ENCODE measurements at places on chromosomes 12 and 14. TPM values are rescaled to one million over a fixed set of nuclear protein-coding genes. Genes with fewer than 3 reads are reported as not detected.
A peak's percentile ranks its signal among the peaks of the same experiment; 100 is the strongest.

Gene AKAP5
- total RNA-seq, result 0.89 TPM

DNA sequence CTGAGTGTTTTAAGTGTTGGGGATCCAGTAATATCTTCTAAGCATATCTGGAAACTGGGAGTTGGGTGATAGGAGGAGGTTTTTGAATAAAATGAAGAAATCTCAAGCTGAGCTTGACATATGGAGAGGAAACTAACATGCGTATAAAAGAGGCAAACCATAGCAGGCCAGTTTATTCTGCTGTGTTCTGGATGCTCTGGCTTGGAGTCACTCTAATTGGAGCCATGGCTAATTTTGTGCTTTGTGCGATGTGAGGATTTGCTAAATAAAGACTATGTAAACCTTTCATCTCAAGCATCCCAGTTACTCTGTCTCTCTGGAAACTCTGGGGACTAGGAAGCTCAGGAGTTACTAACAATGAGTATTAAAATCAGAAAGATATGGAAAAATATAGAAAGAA, 66.5 kb downstream of the ATF7IP start:
- DNase-seq, result no peak

DNA sequence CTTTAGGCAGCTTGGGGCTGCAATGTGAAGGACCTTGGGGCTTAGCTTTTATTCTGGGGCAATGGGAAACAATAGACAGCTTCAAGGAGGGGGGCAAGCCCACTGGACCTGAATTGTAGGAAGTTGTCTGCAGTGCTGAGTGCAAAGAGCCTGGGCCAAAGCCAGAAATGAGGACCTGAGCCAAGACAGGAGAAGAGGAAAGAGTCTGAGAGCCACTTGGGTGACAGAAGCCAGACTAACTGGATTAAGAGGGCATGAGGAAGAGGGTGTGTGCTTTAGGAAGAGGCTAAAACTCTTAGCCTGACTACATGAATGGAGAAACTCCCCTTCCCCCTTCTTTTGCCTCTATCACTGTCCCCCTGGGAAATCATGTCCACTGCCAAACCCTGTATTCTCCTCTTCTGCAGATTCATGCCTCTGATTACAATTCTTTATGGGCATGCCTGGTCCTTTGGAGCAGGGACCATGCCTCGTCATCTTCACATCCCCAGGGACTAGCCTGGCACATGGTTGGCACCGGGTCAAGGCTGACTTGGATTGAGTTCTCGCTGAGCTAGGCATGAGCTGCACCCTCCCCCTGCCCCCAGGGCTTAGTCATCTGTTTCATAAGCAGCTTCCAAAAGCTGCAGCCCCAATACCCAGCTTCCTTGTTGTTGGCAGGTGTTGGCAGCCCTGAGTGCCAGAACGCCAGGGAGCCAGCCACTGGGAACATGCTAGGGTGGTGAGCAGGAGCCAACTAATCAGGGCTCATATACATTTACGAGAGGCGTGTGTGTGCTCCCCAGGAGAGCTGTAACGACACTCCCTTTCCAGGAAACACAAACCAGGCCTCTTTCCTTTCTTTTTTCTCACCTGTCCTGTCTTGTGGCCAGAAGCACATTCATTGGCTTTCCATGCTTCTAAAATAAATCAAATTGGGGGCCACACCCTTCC, 27.7 kb upstream of the JDP2 start:
- peak; percentile 40 for DNase-seq

Gene MYF6
- not detected for total RNA-seq

Gene CATSPERB
- 2.5 TPM for total RNA-seq

GRCh38 chr14:71270111-71270510, 362.9 kb downstream of the PCNX1 start:
- DNase-seq, result no peak

DNA sequence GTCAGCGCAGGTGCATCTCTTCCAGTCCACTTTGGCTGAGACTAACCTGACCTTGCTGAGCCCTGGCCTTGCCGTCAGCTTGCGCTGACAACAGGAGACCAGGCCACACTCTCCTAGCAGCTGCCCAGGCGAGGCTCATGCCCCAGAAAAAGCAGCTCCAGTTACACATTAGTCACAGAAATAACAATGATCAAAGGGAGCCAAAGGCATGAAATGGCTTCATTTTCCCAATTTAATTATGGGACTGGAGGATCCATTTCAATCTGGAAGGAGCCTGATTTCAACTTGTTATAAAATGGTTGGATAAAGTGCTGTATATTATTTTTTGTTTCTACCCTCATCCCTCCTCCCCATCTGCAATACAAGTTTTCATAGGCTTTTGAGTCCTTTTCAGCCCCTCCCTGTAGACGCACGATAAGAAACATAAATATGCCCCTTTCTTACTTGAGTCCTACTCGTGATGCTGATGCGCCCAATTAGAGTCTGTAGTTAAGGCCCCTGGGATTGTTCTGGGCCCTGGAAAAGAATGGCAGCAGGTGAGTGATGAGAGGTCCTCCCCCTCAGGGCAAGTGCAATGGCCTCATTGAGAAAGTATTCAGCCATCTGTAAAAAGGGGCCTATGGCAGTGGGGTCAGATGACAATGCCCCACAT, 376.0 kb downstream of the C12orf75 start:
- peak; percentile 36 for DNase-seq

- DNase-seq, result no peak
Measured at GRCh38 chr12:67520606-67521005, 127.9 kb upstream of the DYRK2 start.

Gene CSRNP2
- 19.7 TPM for total RNA-seq

DNA sequence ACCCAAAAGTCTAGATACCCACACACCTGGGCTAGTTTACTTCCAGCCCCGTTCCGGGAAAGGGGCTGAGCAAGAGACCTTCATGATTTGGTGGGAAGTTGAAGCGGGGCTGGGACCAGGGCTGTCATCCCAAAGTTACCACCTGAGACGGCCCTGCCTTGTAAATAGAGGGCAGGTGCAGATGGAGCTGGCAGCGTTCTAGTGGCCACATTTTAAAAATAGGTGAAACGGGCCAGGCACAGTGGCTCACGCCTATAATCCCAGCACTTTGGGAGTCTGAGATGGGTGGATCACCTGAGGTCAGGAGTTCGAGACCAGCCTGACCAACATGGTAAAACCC, 43.4 kb downstream of the NFKBIA start:
- no peak for DNase-seq

DNA sequence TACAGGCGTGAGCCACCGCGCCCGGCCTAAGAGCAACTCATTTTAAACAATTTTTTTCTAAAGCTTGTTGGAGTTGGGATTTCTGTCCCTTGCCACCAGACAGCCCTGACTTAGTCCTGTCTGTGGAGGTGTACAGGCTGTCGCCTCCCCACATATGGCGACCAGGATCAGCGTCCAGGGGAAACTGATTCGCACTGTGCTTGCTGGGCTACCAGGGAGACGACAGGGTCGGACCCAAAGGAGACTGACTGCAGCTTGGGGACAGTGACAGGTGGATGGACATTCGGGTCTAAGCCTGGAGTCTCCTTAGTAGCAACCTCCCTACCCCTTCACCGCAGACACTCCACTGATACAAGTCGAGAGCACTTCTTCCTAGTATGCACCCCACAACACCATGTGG, 40.3 kb downstream of the TRAFD1 start:
- no peak for DNase-seq

GRCh38 chr12:34300376-34301250, 278.3 kb downstream of the ALG10 start:
- DNase-seq, result no peak

Gene ABCC9
- total RNA-seq, result 18.8 TPM

GRCh38 chr12:49962861-49963765, 1.4 kb downstream of the AQP5 start:
- no peak for DNase-seq

Gene GALNT6
- 1.4 TPM for total RNA-seq

Gene KRT2
- total RNA-seq, result not detected

DNA sequence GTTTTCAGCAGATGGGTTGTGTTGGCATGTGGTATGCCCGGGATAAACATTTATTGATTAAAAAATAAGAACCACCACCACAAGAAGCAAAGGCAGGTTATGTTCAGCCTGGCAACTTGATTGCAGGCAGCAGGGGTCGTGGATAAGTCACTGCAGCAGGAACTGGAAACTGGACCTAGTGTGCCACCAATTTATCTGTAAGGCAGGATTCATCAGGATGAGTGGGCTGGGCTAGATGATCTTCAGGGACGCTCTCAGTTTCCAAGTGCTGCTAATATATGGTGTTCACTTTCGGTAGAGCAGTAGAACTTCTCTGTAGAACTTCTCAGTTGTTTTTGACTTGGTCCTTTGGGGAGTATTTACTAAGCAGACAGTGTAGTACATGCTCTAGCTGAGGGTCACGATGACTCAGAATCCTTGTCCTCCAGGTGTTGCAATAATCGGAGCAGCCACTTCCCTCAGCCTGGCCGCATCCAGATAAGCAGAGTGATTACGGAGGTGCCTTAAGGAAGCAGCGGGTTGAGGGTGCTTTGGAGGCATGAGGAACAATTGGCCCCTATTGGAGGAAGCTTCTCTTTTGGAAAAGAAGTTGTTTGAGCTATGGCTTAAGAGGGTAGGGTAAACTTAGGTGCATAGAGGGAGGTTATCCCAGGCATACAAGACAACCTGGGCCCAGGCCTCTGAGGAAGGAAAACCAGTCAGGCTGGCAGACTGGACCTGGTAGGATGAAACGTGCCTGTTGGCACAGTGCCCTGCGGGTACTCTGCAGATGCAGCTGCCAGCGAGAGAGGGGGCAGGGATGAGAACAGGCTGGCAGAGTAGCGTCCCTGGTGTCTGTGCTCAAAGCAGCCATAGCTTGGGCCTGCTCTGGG, 104.0 kb downstream of the GPR135 start:
- no peak for DNase-seq

Gene ANO4
- total RNA-seq, result 9.9 TPM

GRCh38 chr12:52417740-52418139, 11.6 kb upstream of the KRT82 start:
- no peak for DNase-seq

Gene PZP
- 0.11 TPM for total RNA-seq

DNA sequence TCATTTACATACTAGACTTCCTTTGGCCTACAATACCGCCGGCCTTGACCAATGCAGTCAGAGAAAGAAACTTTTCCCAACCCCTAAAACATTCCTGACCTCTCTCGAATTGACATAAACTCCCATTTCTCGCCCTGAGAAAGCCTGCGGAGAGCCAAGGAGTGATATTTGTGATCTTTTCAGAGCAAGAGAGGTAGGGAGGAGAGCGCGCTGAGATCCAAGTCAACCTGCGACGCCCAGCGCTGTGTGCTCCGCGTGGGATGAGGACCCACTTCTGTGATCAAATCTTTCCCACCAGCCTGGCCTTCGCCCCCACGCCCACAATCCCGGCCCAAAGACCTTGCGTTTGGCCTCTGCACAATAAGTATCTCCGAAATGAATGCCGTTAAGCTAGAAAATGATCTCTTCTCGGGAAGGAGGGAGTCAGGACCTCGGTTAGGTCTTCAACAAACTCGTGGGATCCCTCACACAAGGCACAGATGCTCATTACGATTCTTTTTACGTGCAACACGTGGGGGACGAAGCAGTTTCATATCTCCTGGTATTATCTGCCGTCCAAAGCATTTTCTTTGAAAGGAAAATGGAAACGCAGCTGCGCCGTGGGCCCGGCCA, 6.3 kb upstream of the NPAS3 start:
- no peak for DNase-seq

Gene ZNF705A
- total RNA-seq, result not detected

GRCh38 chr14:59507063-59507751, 22.9 kb downstream of the JKAMP start:
- no peak for DNase-seq

DNA sequence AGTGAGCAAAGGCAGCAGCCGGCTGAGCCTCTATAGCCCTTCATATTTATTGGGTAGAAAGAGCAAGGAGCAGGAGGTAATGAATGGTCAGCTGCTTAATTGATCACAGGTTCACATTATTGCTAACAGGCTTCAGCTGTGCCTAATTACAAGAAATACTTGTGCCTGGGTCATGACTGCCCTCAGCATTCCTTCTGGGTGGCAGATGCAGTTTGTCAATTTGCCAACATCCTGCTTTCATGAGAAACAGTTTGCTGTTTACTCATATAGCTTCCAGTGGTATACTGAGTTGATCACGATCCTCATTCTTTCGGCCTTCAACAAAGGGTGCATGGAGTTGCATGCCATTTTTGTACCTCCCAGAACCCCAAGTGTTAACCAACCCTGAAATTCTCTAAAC, 81.0 kb upstream of the PLEKHG7 start:
- DNase-seq, result no peak

GRCh38 chr14:104657563-104658324, 31.7 kb upstream of the INF2 start:
- no peak for DNase-seq

Gene PMEL
- 2.0 TPM for total RNA-seq

GRCh38 chr12:83769151-83769550, 1082.4 kb downstream of the TMTC2 start:
- DNase-seq, result no peak

DNA sequence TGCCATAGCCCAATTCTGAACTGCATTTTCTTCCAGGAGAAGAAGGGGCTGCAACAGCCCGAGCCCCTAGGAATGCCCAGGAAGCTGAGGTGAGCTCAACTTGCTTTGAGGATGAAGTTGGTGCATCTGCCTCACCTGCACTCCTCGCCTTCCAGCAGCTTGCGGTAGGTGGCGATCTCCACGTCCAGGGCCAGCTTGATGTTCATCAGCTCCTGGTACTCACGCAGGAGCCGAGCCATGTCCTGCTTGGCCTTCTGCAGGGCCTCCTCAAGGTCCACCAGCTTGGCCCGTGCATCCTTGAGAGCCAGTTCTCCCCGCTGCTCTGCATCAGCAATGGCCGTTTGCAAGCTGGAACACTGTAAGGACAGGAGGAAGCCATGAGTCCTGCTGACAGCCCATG, 6.0 kb downstream of the KRT75 start:
- no peak for DNase-seq

DNA sequence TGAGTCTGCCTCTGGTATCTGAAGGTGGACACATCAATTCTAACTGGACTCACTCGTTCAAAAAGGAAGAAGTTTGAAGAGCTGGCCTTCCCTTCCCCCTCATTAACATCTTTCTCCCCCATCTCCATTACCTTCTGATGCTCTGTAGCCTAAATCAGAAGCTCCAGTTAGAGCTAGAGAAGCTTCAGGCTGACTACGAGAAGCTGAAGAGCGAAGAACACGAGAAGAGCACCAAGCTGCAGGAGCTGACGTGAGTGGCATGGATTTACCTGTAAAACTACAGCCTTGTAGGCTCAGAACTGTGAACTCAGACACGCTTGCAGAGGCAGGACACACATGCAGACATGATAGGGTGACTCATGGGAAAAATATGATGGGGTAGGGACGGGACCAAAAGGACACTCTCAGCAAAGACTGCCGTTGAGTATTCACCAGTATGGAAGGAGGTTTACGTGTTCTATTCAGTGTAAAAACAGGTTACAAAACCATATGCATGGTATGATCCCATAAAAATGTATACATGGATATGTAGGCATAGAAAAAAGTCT, 14.3 kb upstream of the PIP4K2C start:
- no peak for DNase-seq

DNA sequence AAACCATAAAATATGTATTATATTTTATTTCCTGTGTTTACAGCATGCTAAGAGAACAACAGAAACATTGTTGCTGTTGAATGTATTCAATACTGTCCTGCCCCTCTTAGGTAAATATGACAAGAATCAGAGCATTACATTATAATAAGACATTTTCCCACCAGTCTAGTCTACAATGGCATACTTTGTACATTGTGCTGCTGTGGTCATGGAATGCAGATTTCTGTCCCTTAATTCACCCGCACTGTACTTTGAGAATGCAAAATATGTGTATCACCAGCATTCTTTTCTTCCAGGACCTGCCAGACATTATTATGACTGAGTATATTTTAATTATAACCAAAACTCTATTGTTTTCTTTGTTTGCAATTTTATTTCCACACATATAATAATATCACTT, 16.5 kb upstream of the OR10AD1 start:
- DNase-seq, result no peak

Gene C1QL4
- not detected for total RNA-seq

- DNase-seq, result no peak
Measured at GRCh38 chr14:20846560-20846959, 43.9 kb upstream of the RNASE1 start.

Data from ovary (tissue), 10 donors.